ENCODE measurements at places on chromosomes 3 and 15. TPM values are rescaled to one million over a fixed set of nuclear protein-coding genes. Genes with fewer than 3 reads are reported as not detected.

Gene ANKRD34C
- total RNA-seq: not detected

Gene PLCL2
- 2.9 TPM for total RNA-seq

- DNase-seq: no peak
Observed at GRCh38 chr3:135012101-135012500, 217.0 kb downstream of the EPHB1 start.

Gene ZDHHC23
- total RNA-seq: 4.4 TPM

DNA sequence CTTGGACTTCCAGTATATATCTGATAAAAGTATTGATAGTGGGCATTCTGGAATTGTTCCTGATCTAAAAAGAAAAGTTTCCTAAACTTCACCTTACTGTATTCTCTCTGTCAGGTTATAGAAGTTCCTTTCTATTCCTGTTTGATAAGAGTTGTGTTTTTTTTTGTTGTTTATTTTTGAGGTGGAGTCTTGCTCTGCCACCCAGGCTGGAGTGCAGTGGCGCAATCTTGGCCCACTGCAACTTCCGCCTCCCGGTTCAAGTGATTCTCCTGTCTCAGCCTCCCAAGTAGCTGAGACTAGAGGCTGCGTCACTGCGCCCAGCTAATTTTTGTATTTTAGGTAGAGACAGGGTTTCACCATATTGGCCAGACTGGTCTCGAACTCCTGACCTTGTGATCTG, 13.1 kb downstream of the BLM start:
- no peak for DNase-seq

- DNase-seq: no peak
Observed at GRCh38 chr3:67357610-67358458, 296.6 kb downstream of the SUCLG2 start.

DNA sequence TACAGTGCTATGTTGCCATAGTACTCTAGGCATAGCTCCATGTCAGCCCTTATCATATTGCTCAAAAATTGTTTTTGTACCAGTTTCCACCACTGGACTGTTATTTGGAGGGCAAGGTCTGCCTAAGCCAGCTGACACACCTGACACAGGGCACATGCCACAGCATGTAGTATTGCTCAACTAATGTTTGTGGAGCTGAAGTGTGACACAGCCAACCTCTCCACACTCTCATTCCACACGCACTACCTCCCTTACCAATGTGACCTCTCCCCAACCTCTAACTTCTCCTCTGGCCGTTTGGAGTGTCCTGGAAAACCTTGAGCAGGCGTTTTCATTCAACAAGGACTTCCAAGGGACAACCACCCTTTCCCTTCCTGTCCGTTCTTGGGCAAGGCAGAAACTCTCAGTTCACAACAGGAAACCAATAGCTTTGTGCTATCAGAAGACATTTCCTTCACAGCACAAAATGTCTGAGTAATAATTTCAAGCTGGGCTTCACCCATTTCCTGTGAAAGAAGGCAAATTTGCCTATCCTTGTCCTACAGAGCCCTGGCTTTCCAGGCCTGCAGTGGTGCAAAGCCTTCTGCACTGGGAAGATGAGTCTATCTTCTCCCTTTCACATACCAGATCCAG, 38.4 kb downstream of the TLNRD1 start:
- DNase-seq: no peak

DNA sequence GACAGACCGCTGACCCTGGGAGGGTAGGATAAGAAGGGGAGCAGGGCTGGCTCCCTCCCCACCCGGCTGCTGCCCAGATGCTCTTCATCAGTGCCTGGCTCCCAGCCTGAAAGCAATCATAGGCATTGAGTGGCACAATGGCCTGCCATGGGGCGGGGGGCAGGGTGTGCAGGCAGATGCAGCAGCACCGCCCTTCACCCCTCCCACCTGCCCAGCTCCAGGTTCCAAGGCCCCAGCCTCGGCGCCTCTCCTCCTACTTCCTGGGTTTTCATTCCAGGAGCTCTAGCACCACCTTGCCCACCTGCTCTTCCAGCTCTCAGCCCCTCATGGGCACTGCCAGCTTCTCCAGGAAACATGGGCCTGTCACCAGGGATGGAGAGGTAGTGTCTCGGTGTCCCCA, 101.7 kb downstream of the MEGF11 start:
- DNase-seq: no peak

GRCh38 chr3:127706785-127707351, 34.1 kb downstream of the ABTB1 start:
- peak; percentile 48 for DNase-seq

Gene SLC6A1
- total RNA-seq: 6.3 TPM

DNA sequence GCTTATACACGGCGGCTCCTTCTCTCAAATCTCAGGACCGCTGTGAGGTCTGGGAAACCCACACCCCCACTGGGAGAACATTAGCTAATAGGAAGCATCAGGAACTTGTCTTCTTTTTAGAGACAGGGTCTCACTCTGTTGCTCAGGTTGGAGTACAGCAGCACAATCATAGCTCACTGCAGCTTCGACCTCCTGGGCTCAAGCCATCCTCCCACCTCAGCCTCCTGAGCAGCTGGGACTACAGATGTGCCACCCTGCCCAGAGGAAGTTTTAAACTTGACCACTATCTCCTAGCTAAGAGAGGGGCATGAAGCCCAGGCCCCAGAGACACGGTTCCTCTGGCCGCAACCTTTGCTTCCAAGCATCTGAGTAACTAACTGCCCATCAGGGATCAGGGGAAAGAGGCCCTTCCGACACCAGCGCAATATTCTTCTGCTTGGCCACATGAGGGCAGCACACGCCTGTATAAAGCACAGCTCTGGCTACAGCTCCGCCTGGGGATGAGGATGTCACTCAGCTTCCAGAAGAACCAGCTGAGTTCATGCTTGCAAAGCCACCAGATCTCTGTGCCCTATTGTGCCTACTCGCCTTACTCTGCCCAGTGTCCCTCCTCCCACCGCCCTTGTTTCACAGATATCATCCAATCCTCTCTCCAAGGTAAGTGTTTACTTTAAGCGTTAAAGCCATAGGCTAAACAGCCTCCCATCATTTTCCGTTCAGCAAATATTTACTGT, 57.6 kb upstream of the SLC6A11 start:
- no peak for DNase-seq

Gene LRRC31
- not detected for total RNA-seq

Gene RLBP1
- not detected for total RNA-seq

DNA sequence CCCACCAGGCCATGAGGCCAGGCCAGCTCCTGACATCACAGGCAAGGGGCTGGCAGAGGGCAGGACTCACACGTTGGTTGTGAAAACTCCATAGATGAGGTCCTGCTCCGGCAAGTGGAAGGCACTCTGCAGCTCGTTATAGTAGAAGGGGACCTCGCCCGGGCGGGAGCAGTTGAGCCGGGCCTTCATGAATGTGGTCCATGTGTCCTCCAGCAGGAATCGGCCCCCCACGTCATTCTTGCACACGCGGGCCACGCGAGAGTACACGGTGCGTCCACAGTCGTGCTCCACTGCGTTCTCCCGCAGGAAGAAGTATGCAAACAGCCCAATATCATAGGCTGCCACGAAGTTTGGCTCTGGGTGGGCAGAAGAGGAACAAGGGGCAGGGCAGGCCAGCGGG, 101.2 kb downstream of the SEMA5B start:
- DNase-seq: peak; percentile 51

Gene TCAIM
- total RNA-seq: 17.0 TPM

Gene ARPC4
- total RNA-seq: 160 TPM

- DNase-seq: no peak
Observed at GRCh38 chr3:99780749-99781148, 36.9 kb upstream of the CMSS1 start.

DNA sequence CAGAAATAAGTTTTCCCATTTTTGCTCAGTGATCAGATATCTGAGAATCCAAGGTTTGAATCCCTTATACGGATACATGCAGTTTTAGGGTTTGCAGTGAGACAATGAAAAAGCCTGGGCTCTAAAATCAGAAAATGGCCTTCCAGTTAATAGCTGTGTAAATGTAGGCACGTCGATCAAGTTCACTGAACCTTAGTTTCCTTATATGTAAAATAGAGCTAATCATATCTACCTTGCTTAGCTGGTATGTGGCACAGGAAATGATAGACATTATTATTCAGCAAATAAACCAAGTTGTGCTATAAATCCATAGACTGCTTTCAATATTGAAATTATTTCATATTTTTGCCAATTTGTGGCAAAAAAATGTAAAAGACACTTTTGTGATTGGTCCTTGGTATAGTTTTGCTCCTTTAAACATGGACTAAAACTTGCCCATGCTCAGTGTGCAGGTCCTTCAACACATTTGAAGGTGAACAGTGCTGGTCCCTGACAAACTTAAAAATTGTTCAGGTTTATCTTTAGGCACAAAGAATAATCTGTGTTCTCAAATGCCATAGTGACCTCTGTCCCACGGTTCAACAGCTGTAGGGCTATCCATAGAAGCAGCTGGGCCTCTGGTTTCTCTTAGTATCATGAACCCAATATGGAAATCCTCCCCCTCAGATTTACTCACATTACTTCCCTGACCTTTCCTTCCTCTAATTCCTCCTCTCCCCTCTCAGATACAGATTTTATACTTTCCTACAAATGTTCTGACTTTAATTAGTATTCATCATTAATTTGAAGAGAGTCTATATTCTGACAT, 51.0 kb downstream of the CCDC54 start:
- DNase-seq: no peak

- DNase-seq: no peak
Observed at GRCh38 chr3:190252080-190252479, 70.2 kb downstream of the CLDN1 start.

DNA sequence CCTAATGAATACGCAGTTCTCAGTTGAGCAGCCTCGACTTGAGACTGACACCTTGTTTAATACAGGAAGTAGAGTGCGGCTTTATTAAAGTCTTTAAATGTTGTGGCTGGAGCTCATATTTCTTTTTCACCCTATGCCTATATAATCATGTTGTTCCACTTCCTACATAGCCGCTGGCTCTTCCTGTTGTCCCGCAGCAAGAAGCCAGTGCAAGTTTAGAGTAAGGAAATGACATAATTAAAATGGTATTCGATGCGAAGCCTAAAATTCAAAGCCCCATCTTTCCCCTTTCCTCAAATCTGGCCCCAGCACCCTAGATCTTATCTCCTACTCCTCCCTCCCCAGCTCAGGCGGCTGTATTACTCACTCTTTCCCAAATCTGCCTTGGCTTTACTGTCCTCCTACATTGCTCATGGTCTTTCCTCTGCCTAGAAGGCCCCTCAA, 7.5 kb upstream of the PHLDB2 start:
- DNase-seq: no peak

Gene TMEM158
- total RNA-seq: not detected

GRCh38 chr3:113533534-113533892, 1.2 kb downstream of the SIDT1 start:
- no peak for DNase-seq

- no peak for DNase-seq
Observed at GRCh38 chr3:195549931-195550519, 6.9 kb upstream of the PPP1R2 start.

Gene CIP2A
- not detected for total RNA-seq

Gene QARS1
- total RNA-seq: 588 TPM

GRCh38 chr3:114231616-114232015, 5.8 kb downstream of the ZNF80 start:
- no peak for DNase-seq

DNA sequence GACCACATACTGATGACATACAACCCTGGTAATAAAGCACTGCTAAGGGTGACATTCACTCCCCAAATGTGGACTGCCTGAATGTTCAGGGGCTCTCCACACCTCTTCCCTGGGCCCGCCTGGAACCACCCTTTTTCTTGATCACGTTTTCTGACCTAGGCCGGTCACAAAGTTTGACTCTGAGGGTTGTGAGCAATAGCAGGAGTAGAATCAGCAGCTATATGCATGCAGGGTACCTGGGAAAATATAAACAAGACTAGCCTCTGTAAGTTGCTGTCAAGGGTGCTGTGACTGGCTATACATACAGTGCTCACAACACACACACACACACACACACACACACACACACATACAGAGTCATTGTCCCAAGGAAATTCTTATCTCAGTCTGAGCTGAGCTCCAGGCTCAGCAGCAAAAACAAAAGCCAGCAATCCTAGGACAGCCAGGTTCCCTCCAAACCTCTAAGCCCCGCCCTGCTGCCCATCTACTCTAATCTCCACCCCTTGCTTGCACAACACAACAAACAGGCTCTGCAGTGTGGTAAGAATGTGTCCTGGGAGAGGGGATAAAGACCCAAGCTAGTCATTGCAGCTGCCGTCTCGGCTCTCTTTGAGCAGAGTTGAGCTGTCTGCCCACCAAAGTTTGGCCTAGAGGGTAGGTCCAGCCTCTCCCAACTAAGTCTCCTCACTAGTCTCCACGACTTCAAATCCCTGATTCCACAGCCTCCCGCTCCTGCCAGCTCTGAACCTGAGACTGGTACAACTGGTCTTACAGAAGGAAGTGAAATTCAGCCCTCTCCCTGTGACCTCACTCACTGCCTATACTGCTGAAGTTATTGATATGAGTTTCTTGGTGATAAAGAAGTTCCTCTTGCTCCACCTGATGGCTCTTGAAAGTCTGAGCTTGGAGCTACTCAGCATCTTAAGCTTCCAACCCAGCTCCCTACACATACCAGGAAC, 2.2 kb downstream of the BMF start:
- peak; percentile 84 for DNase-seq

DNA sequence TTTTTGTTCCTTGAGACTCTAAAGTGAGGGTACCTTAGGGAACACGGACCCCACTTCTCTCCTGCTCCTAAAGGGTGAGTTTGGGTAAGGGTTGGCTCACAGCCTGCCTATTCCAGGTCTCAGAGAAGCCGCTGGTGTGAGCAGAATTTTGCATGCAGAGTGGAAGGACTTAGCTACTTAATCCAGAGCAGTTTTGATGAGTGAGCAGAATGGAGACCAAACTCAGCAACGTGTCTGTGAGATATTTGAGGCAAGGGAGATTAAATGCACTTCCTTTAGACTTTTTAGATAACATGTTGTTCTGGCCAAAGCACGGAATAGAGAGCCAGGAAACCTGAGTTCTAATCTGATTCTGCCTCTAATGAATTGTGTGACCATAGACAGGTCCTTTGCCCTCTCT, 5.1 kb downstream of the SLC24A1 start:
- DNase-seq: no peak

GRCh38 chr15:77502379-77503095, 81.8 kb downstream of the HMG20A start:
- no peak for DNase-seq

DNA sequence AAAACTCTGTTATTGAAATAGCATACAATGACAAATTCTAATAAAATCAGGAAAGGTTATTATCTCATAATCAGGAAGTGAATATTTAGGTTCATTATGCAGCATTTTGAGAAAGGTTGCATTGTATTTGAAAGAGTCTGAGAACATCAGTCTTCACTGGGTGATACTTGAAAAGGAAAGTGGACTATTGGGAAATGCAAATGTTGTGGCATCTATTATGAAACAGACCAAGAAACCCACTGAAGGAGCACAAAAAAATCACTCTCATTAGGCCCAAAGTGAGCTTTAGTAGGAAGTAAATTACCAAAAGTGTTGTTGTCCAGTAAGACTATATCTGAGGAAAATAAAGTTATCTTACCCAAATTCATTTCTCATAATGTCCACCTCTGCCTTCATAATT, 90.8 kb downstream of the ZPLD1 start:
- no peak for DNase-seq

Measured in ascending aorta (tissue), 2 donors.